ENCODE measurements at places on chromosomes 7 and 10.

DNA sequence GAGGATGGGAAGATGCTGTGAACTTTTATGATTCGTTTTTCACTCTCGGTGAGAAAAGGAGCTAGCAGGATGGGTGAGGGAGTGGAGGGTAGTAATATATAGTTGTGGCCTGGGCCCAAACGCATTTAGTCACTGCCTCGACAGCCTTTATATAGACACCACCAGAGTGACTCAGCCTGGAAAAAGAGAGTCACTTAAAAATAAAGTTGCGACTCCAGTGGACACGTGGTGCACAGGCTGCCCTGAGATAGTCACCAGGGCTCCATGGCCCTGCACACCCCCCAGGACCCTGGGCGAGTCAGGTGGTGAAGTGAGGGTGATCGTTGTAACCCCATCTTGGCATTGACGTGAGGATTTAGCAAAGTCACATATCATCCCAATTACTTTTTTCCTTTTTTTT is 106.7 kb downstream of the CUX1 start:
- no peak for DNase-seq

- peak; percentile 59 for DNase-seq
Measured at GRCh38 chr10:73997461-73997786, 492 bp upstream of the VCL start.

- no peak for DNase-seq
Measured at GRCh38 chr10:97647556-97647955, 7.1 kb downstream of the PI4K2A start.

- DNase-seq: no peak
Measured at GRCh38 chr7:114388021-114388420, 26.6 kb upstream of the FOXP2 start.

DNA sequence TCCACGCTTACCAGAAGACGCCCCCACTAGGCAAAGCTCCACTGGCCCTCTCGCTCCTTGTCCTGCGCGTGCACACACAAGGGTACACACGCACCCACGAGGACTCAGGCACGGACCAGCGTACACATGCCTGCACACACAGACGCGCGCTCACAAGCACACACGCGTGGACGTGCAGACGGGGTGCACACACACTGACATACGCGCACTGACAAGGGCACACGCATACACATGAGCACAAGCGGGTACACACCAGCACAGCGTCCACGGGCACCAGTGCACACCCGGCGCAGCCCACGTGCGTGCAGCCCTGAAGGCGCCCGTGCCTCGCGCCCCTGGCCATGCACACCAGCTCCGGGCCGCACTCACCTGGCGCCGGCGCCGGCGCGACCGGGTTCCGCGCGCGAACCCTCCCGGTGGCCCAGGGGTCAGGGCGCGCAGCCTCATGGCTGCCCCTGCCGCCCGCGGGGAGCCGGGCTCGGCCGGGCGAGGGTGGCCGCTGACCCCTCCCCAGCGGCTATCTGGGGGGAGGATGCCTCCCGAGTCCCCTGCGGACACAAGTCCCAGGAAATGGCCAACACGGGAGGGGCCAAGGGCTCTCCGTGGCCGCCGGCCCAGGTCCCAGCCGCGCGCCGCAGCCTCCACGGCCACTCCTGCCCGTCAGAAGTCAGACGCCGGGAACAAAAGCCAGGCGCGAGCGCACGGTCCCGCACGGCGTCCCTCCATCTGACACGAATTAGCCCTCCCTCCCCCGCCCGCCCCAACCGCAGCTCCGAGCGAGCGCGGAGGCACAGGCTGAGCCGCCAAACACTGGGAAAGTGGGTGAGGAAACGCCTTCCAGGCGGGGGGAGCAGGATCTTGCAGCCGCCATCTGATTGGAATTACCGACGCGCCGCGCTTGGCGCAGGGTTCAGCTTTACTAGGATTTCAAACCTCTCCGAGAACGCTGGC is 45.0 kb downstream of the TNS3 start:
- no peak for DNase-seq

- DNase-seq: no peak
Measured at GRCh38 chr10:61108915-61109314, 164.9 kb upstream of the RHOBTB1 start.

DNA sequence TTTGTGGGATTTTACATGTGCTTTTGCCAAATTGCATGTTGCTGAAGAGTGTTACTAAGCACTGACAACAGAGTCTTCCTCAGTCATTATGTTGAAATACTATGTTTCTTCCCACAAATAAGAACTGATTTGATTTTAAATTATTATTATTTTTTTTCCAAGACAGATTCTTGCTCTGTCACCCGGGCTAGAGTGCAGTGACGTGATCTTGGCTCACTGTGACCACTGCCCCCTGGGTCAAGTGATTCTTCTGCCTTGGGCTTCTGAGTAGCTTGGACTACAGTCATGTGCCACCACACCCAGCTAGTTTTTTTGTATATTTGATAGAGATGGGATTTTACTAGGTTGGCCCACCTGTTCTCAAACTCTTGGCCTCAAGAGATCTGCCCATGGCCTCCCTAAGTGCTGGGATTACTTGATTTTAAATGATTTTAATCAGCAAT is 42.3 kb downstream of the MINPP1 start:
- DNase-seq: no peak

GRCh38 chr7:24981171-24981951 is 1.4 kb upstream of the OSBPL3 start:
- peak; percentile 43 for DNase-seq

- no peak for DNase-seq
Measured at GRCh38 chr10:103153302-103154197, 39.5 kb downstream of the NT5C2 start.

GRCh38 chr7:156966387-156966786 is 16.9 kb downstream of the NOM1 start:
- no peak for DNase-seq

DNA sequence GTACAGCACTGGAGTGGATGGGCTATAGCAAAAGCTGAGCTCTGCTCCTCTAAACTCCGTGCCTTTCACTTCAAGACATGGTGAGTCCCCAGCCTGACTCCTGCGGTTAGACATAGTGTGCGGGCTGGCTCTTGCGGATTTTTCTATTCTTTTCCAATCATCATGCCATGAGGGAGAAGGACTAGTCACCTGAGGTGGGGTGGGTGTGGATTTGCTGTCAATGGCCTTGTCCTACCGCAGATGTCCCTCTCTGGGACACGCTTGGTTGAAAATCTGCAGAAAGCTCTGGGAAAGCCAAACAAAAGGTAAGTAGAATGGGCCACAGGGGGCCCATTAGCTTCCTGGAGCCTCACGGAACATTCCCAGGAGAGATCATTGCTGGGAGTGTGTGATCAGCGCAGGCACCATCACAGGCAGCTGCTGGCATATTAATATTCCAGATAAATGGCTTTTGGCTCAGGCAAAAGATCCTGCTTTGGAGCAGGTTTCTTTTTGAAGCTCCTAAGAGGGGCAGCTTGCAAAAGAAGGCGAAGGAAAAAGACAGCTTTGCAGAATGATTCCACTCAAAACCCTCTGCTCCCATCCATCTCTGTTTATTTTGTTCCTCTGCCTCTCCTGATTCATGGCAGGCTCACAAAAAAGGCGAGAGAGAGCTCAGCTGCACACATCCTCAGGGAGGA is 509.0 kb upstream of the ZMIZ1 start:
- no peak for DNase-seq

GRCh38 chr7:10913457-10913856 is 60.2 kb upstream of the PHF14 start:
- DNase-seq: no peak

GRCh38 chr7:7996568-7996967 is 28.0 kb downstream of the GLCCI1 start:
- DNase-seq: no peak

GRCh38 chr7:87220026-87220733 is 648 bp upstream of the TMEM243 start:
- DNase-seq: peak; percentile 75

DNA sequence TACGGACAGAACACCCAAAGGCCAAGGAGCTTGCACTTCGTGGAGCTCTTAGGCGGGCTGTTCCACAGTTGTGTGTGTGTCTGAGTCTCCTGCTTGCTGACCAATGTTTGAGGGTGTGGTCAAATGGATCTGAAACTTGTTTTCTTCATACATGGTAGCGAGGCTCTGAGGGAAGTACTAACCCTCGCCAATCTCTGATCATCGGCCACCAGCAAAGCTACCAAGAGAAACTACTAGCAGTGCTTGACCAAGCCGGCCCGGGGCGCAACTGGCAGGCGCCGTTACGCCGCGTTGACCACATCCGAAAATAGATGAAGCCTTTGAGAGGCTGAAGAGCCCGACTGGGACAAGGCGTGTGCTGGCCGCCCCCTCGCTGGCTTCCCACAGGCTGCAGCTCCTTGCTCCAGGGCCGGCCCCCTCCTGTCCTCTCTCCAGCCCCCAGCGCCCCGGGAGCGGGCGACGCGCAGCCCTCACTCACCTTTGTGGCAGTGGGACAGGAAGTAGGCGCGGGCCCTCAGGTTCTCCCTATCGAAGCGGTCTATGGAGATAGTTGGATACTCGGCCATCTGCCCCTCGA is 384 bp downstream of the DCLRE1C start:
- no peak for DNase-seq

DNA sequence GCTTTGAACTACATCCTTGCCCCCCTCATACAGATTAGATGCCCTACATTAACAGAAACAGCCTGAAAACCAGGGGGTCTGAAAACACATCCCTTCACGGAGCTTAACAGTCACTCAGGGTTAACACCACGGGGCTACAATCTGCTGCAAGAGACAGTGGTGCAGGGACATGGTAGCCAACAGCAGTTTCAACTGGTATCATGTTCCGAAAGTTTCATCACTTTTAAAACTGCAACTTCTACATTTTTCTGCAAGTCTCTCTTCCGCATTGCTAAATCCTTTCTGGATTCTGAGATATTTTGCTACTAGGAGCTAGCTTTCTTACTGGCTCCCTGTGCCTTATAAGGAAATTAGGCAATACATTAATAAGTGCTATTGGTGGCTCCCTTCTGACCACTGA is 92.6 kb downstream of the JAZF1 start:
- DNase-seq: no peak

GRCh38 chr7:73577627-73578341 is 595 bp downstream of the TBL2 start:
- DNase-seq: no peak

DNA sequence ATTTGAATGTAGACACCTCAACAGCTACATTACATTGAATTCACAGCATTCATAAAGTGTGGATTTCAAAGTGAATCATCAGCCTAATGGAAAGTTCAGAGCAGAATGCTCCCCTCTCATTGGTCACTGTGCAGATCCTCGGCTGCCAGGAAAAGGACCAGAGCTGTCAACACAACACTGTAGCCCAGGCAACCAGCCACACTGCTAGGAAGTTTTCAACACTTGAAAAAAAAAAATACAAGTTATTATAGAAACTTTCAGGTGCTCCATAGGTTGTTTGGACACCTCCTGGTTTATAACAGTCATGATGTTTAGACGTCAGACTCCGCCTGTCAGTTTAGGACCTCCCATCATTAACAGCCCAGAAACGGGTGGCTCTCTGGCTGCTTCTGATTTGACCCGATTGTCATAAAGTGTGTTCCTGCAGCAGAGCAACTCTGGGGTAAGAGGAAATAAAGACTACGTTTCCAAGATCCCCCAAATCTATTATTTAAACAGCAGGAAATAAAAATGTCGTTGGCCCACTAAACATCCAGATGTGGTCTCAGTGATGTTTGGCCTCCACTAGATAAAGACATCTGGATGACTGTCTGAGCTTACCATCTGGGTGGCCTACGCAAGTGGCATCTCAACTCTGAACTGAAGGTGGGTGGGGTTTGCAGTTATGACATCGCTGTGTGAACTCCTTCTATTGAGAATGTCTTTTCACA is 117.4 kb downstream of the CABCOCO1 start:
- DNase-seq: no peak

GRCh38 chr10:88473989-88474883 is 108.9 kb downstream of the RNLS start:
- no peak for DNase-seq

- no peak for DNase-seq
Measured at GRCh38 chr7:72015136-72015535, 397.0 kb downstream of the CALN1 start.

GRCh38 chr7:100752994-100753393 is 19.6 kb downstream of the ZAN start:
- DNase-seq: no peak
